ENCODE measurements at places on chromosomes 7 and 10.

DNA sequence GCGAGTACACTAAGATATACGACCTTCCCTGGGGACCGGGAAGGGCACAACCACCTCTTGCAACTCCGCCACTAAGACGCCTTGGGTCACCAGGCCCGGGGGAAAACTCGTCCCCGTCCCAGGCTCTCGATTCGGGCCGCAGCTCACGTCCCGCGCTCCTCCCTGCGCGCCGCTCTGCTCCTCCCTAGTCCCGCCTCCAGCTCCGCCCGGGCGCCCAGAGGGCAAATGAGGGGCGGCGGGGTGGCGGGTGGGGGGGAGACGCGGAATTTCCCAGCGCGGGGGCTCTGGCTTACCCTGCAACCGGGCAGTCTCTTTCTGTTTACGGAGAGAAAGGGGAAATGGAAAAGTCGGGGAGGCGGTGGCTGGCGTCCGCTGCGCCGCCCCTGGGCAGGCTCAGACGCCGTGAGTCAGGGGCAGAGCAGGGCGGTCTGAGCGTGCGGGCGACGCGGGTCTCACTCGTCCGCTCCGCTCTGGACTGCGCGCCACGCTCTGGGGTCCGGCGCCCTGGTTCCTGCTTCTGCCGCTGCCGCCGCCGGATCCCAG is at the start of gene MAP3K8:
Gene MAP3K8 (plus strand): TSS at position 455 of the 543 bp plus-strand sequence. CDS start 4,755 bp downstream, outside the sequence.
- peak; percentile 73 for DNase-seq

DNA sequence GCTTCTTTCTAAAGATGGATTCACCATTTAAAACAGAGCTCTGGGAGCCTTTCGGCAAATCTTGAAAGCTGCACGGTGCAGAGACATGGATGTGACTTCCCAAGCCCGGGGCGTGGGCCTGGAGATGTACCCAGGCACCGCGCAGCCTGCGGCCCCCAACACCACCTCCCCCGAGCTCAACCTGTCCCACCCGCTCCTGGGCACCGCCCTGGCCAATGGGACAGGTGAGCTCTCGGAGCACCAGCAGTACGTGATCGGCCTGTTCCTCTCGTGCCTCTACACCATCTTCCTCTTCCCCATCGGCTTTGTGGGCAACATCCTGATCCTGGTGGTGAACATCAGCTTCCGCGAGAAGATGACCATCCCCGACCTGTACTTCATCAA is 3.7 kb downstream of the GPER1 start:
- no peak for DNase-seq

DNA sequence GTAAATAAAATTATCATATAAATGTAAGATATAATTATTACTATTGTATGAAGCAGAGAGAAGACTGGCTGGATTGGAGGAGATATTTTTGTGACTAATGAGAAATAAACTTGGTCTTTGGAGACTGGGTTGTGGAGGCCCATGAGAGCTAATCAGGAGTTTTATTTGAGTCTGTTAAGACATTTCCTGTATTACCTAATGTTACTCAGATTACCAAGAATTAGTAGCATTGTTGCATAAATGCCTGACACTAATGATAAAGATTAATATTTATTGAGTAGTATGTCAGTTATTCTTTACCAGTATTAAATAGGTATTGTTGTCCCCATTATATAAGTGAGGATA is 7.1 kb downstream of the CCDC126 start:
- DNase-seq = no peak

GRCh38 chr7:150996376-150997074 is 5.7 kb downstream of the NOS3 start:
- no peak for DNase-seq

GRCh38 chr7:132485600-132486273 is 90.5 kb downstream of the PLXNA4 start:
- DNase-seq = no peak

GRCh38 chr10:31656851-31657433 is 271.7 kb downstream of the ARHGAP12 start:
- DNase-seq = no peak

DNA sequence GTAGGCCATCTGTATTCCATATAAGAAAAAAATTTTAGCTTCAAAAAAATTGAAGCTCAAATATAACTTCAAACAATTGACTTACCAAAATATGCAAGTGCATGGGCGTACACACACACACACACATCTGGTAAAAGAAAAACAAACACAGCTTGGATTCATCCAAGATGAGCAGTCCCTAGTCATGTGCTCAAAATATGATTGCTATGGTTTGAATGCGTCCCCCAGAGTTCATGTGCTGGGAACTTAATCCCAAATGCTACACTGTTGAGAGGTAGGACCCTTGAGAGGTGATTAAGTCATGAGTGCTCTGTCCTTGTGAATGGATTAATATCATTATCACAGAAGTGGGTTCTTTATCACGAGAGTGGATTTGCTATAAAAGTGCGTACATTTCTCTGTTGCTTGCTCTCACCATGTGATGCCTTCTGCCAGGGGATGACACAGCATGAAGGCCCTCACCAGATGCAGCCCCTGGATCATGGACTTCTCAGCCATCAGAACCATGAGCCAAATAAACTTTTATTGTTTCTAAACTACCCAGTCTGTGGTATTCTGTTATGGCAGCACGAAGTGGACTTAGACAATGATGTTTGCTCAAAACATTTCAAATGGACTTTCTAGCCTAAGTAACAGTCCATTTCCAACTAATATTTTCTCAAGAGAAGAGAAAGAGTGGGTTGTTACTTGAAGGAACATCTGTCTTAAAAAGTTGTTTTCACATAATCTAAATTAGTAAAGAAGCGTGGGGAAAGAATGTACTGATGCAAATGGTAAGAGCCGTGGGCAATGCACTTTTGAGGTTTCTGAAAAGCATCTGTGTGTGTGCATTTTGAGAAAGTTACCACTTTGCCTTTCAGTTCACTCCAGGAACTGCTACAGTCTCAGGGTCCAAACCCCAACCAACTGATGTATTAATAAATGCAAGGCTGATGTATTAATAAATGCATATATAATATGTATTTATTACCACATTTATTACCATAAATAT is 15.1 kb upstream of the SVIL start:
- no peak for DNase-seq

GRCh38 chr7:24432677-24433076 is 140.6 kb upstream of the PALS2 start:
- DNase-seq = no peak

- DNase-seq = no peak
Observed at GRCh38 chr7:94649450-94649849, 6.5 kb downstream of the SGCE start.

GRCh38 chr7:26046150-26046549 is 105.8 kb upstream of the NFE2L3 start:
- DNase-seq = no peak

DNA sequence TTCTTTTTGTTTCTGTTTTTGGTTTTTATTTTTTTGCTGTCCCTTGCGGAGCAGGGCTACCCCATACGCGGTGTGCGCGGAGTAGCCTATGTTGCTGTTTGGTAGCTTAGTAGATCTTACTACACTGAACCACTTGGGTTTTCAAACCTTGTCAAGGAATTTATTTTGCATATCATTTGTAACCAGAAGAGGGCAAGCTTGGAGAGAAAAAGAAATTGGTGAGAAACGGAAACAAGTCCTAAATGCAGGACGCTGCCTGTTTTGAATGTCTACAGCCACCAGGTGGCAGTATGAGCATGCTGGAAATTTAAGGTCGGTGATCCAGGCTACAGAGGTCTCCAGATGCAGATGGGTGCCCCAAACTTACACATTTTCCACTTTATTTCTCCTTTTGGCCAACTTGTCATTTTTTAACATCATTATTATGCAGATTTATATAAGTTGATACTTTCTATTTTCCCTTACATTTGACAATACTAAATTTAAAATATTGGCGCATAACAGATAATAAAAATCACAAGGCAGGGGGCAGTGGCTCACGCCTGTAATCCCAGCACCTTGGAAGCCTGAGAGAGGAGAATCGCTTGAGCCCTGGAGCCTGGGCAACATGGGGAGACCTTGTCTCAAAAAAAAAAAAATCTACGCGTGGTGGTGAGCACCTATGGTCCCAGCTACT is 15.3 kb upstream of the TRA2A start:
- peak; percentile 50 for DNase-seq

GRCh38 chr10:34520084-34520483 is 295.0 kb downstream of the PARD3 start:
- no peak for DNase-seq

GRCh38 chr10:102643336-102644065 is 778 bp upstream of the TRIM8 start:
- peak; percentile 77 for DNase-seq

DNA sequence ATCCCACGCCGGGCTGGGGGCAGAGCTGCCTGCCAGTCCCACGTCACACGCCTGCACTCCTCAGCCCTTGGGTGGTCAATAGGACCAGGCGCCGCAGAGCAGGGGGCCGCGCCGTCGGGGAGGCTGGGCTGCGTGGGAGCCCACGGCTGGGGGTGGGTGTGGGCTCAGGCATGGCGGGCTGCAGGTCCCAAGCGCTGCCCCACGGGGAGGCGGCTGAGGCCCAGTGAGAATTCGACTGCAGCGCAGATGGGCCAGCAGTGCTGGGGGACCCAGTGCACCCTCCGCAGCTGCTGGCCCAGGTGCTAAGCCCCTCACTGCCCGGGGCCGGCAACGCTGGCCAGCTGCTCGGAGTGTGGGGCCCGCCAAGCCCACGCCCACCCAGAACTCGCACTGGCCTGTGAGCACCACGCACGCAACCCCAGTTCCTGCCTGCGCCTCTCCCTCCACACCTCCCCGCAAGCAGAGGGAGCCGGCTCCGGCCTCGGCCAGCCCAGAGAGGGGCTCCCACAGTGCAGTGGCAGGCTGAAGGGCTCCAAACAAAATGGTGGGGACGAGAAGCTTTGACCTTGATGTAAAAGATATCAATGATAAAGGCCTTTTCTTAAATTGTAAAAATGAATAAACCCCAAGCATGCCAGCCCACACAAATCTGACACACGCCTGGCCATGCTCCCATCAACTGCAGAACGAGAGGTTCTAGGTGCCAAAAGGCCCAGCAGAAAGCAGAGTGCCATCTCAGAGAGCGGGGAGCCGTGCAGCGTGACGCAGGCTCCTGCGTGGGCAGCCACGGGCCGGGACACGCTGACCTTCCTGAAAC is 255.5 kb downstream of the MAD1L1 start:
- DNase-seq = peak; percentile 44

DNA sequence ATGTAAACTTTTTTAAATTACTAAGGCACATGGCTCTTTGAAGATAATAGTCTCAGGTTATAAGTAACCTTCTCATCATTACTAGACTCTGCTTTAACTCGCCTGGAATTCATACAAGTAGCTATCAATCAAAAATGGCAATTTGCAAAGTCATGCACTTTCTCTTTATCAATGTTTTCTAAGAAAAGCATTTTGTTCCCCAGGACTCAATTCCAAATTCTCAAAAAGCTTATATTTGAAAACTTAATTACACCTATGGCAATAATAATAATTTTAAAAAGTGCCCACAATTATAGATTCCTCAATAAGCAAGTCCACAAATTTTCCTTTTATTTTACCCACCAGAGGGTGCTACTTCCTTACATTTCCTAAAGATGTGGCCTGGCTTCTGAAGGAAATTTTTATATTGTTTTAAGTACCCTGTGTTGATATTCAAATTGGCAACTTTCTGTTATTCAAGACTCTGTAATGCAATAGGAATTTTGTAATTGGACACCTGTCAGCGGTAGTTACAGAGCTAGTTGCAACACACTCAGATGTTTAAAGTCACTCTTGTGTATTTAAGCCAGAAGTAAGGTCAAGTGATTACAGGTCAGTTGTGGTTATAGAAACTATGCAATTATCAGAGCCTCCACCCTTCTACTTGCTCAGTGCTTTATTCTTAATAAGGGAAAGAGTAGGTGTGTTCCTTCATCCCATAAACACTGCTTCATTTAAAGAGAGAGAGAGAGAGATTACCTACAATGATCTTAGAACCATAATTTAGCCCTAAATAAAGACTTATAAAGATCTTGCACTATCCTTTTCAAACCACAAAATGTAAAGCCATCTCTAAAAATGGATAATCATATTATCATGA is 47.1 kb upstream of the HYAL4 start:
- DNase-seq = no peak

- no peak for DNase-seq
Observed at GRCh38 chr10:99389729-99390480, 40.5 kb downstream of the GOT1 start.

DNA sequence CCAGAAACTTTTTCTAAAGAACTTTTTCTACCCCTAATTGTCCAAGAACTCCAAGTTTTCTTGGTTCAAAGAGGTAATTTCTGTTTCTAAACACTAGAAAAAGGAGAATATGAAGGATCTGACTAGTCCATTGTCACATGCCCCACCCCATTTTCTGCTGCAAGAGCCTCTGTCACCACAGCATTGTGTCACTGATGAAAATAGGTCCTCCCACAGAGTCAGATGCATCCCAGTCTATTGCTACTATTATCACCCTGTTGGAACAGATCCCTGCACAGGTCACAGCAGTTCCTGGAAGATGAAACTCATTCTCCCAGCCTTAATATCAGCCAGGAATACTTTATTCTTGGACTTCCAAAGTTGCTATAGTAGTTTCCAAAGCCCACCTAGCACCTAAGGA is 7.5 kb upstream of the CFTR start:
- DNase-seq = no peak

DNA sequence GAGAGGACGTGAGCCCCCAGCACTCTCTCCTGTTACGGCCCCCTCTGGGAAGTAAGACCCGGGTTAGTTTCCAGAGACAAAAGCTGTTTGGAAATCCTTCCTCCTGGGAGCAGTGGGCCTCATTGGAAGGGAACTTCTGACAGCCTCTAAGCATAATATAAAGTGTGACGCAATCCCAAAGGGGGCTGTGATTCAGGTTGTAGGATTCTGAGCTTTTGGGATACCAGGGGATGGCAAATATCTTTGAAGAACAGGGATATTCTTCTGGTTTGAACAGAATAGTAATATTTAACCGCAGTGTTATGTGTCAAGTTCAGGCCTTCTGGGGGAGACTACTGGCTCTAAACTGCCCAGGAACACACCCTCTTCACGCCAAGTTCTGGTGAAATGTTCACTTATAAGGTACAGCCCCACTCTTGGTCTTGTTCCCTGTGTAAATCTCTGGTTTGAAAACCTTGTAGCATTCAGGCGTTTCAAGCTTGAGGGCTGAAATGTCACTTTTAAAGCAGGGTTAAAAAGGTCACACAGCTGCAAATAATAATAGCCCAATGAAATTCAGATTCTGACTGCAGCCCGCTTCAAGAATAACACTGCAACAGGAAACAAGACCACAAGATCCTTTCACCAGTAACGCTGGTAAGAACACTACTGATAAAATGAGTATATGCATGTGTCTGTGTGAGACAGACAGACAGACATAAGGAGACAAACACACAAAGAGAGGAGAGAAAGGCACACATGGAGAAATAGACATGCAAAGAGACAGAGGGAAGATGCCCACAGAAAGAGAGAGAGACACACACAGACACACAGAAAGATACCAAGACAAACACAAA is 69.0 kb downstream of the CREB5 start:
- DNase-seq = no peak

- DNase-seq = no peak
Observed at GRCh38 chr10:123746942-123747341, 80.8 kb downstream of the GPR26 start.

- DNase-seq = no peak
Observed at GRCh38 chr7:44108768-44109750, 4.9 kb downstream of the AEBP1 start.

DNA sequence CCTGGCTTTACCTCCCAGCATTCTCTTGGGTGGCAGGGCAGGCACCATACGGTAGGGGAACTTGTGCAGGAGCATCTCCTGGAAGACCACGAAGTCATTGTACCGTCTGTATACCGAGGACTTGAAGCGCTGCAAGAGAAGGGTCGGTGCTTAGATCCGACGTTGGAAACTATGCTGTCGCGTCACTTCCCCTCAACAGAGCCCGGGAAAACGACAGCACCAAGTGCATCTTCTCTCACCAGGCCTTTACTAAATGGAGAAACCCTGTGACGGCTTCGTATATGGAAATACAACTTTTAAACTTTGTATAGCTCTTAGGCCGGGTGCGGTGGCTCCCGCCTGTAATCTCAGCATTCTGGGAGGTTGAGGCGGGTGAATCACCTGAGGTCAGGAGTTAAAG is 33.1 kb downstream of the NUDT1 start:
- no peak for DNase-seq
